Stimulated activated CD4-positive, alpha-beta T cell treated with anti-CD3 and anti-CD28 coated beads, TNF-alpha, amount 100 ng/mL, for 1 hour (primary cell): ENCODE measurements at places on chromosomes 16 and 17.
A peak's percentile ranks its signal among the peaks of the same experiment; 100 is the strongest.

DNA sequence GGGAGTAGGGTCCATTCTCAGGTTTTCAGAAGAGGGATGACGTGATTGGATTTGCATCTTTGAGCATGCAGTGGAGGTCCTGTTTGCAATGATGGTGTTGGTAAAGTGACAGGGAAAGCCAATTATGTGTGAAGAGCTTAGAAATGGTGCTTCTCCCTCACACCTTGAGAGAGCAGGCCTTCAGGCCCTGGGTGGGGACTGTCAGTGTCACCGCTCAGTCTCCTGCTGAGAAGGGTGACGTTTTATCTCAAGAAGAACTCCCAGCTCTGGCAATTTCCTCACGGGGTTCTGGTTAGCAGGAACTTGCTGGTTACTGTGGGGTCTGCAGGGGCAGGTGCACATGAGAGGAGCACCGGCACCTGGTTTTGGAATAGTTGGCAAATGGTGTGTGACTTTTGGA is 11.2 kb downstream of the PLCG2 start:
- DNase-seq = no peak

DNA sequence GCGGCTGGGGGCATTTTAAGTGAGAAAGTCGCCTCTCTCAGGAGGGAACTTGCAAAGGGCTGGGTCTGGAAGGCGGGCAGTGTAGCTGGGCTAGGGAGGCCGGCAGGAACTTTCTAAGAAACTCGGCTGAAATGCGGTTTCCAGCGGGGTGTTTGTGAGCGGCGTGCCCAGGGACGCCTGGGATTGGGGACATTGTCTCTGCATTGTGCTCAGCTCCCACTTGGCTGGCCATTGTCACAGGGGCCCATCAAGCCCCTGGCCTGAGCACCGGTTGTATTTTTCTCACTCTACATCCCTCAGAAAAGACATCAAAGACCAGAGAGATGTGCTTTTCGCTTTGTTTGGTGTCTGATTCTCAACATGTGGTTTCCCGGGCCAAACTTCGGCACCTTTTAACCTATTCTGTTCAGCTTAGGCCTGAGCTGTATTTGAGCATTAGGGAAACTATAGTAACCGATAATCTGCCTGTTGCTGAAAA is 291.1 kb upstream of the IRX3 start:
- no peak for DNase-seq

- no peak for DNase-seq
Measured at GRCh38 chr16:54446639-54447038, 160.1 kb upstream of the IRX3 start.

GRCh38 chr16:70745536-70746025 is 55.4 kb downstream of the VAC14 start:
- DNase-seq = no peak

GRCh38 chr16:17578981-17579874 is 108.5 kb upstream of the XYLT1 start:
- peak; percentile 38 for DNase-seq

DNA sequence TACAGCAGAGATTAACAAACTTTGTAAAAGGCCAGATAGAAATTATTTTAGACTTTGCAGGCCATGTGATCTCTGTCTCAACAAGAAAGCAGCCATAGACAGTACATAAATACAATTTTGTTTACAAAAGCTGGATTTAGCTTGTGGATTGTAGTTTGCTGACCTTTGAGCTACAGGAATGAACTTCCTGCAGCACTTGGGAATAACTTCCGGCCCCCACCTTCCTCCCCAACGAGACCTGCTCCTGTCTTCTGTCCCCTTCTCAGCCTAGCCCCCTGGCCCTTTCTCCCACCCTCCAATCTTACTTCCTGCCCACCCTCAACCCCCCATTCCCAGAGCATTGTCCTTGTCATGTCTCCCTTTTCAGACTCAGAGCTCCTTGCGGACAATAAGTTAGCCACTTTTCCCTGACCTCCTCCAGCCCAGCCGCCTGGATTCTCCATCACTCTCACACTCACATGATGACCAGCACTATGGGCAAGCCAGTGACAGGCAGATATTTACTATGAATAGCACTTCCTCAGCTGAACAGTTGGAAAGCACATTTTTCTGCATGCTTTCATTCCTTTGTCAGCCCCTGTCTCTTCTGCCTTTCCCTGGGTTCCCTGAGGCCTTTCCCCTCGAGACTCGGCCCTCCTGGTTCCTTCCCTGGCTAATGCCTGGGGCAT is 27.6 kb upstream of the DLX3 start:
- DNase-seq = no peak

- DNase-seq = no peak
Measured at GRCh38 chr16:10868596-10869469, 8.2 kb upstream of the CIITA start.

GRCh38 chr17:69466905-69467667 is 52.6 kb downstream of the MAP2K6 start:
- DNase-seq = no peak

GRCh38 chr16:20870122-20870820 is 29.9 kb downstream of the DCUN1D3 start:
- DNase-seq = no peak

- DNase-seq = no peak
Measured at GRCh38 chr17:37261286-37261685, 114.5 kb upstream of the C17orf78 start.

- no peak for DNase-seq
Measured at GRCh38 chr17:74018115-74018514, 185.4 kb upstream of the RPL38 start.

GRCh38 chr16:5207001-5207523 is 109.5 kb upstream of the EEF2KMT start:
- no peak for DNase-seq

- DNase-seq = no peak
Measured at GRCh38 chr16:21169249-21169981, 10.9 kb downstream of the LDAF1 start.

DNA sequence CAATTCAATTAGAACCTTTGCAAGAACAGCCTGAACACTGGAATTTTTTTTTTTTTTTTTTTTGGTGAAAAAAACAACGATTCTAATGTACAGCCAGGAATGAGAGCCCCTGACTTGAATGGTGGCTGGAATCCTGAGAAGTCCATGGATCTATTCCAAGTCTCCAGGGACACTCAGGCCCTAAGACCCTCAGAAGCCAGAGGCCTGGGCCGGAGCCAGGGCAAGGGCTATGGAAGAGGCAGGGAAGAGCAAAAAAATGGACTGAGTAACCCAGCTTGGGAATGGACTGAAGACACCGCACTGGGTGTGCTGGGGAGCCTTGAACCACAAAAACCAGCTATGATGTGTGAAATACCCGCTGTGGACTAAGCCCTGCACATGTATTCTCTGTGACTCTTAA is 60.3 kb upstream of the LHX1 start:
- no peak for DNase-seq

- DNase-seq = no peak
Measured at GRCh38 chr16:62805221-62805857, 769.1 kb upstream of the CDH8 start.

GRCh38 chr17:72765368-72766153 is 326.9 kb downstream of the SLC39A11 start:
- no peak for DNase-seq

GRCh38 chr17:72853440-72854415 is 238.8 kb downstream of the SLC39A11 start:
- no peak for DNase-seq

- DNase-seq = no peak
Measured at GRCh38 chr16:17504050-17504449, 33.3 kb upstream of the XYLT1 start.

- DNase-seq = peak; percentile 47
Measured at GRCh38 chr17:82985973-82986372, 93.4 kb upstream of the METRNL start.

DNA sequence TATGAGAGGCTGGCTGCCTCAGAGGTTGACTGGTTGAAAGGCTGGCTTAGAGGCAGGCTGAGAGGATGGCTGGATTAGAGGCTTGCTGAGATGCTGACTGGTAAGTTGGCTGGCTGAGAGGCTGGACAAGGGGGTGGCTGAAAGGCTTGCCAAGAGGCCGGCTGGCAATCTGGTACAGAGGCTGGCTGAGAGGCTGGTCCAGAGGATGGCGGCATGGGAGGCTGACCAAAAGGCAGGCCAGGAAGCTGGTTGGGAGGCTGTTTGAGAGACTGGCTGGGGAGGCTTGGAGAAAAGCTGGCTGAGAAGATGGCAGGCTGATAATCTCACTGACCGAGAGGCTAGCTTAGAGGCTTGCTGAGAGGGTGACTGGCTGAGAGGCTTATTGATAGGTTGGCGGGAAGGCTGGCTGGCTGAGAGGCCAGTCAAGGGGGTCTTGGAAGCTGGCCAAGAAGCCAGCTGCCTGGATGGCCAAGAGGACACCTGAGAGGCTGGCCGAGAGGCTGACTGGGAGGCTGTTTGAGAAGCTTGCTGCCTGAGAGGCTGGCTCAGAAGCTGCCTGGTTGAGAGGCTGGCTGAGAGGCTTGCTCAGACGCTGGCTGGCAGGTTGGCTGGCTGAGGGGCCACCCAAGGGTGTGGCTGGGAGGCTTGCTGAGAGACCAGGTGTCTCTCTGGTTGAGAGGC is 34.2 kb upstream of the ACSM2B start:
- no peak for DNase-seq

DNA sequence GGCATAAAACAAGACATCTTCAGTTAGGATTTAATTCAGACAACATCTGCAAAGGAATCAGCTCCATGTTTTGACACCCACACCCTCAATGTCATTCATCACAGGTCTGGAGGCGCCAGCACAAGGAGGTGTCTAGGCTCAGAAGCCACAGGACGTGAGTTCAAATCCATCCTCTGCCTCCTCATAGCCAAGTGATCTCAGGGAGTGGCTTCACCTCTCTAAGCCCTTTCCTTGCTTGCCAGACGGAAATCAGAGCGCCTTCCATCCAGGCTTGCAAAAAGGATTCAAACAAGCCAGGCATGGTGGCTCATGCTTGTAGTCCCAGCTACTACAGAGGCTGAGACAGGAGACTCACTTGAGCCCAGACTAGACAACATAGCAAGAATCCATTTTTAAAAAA is 84.6 kb downstream of the GSG1L start:
- DNase-seq = no peak

DNA sequence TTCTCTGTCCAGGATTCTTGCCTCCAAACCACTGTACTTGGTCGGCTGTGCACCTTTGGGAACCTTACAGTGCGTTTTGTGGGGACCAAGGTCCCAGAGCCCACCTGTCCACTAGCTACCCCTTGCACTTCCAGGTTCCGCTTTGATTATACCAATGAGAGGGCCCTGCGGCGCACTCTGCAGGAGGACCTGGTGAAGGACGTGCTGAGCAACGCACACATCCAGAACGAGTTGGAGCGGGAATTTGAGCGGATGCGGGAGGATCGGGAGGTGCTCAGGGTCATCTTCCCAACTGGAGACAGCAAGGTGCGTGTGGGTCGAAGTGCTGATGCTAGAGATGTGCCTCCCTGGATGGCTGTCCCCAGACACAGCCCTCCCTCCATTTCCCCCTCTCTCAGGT is 18.8 kb downstream of the POLR2A start:
- DNase-seq = no peak

- no peak for DNase-seq
Measured at GRCh38 chr16:31357324-31358109, 2.5 kb downstream of the ITGAX start.

DNA sequence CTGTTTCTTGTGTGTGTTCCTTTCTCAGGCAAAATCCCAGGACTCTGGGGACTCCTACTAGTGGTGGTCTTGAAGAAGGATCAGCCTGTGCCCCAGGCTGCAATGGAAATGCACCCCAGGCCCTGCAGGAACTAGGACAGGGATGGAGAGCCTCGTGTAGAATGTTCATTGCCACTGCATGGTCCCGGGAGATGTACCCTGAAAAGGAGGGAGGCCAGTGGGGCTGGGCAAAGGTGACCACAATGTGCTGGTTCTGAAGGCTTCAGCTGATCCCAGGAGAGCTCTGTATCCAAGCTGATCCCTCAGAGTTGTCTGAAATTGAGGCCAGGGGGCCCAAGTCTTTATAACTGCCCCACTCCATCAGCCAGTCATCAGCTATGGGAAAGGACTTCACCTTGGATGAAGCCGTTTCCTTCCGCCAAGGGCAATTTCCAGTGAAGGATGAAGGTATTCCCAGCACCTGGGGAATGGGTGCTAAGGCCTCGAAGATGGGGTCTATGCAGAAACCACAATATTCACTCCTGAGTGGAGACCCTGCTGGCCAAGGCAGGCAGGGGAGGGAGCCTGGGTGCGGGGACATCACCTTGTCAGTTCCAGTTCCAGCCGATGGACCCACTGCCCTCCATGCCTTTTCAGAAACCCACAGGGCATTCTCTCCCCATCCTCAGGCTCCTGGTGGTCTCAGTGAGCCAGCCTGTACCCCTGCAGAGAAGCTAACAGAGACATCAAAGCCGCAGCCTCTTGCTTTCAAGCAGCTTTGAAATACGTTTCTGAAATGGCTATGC is 59.9 kb upstream of the CDH5 start:
- DNase-seq = no peak

DNA sequence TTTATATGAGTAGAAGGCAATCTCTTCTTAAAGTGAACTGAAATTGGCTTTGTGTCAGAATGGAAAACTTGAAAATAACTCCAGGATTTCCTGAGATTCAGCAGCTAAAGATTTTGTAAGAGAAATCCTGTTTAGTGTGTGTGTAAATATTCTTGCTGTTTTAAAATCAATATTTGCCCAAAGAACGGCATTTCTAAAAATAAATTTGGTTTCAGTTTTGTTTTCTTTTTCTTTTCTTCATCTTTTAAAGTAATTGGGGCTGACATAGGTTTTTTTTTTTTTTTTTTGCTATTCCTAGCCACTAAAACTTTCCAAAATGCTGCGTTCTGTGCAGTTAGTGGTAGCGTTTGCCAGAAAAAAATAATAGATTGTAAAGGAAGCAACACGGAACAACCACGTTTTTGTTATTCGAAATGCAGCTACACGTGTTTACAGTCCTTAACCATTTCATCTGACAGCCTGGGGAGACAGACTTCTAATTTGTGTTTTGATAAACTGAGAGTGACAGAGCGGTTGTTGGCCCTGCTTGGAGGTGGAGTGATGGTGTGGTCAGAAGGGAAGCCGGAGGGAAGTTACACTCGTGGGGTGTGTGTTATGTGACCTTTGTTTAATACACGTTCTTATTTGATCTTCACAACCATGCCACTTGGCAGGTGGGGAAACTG is 21.6 kb upstream of the SMPD3 start:
- DNase-seq = no peak

GRCh38 chr17:41773190-41773588 is 13.3 kb downstream of the JUP start:
- DNase-seq = no peak

GRCh38 chr16:48811478-48811877 is 201.5 kb upstream of the N4BP1 start:
- DNase-seq = no peak
